ENCODE measurements at places on chromosomes 4 and X.

DNA sequence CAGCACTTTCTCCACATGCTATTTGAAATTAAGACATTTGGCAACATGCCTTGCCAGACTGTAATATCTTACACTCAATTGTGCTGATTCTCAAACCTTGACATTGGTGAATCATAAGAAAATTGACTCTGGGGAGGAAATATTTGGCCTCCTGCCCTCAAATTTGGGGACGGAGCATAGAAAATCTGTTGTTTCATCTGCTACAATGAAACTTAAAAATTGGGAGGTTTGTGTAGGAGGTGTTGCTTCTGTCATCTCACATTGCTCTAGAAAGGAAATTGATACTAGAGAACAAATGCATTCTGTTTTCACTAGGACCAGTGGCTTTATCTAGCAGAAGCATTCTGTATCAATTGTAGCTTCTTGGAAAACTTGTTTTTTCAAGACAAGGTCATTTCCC, 5.3 kb downstream of the OCRL start:
- DNase-seq: no peak

GRCh38 chrX:153446636-153446936, 730 bp upstream of the TREX2 start:
- no peak for DNase-seq

DNA sequence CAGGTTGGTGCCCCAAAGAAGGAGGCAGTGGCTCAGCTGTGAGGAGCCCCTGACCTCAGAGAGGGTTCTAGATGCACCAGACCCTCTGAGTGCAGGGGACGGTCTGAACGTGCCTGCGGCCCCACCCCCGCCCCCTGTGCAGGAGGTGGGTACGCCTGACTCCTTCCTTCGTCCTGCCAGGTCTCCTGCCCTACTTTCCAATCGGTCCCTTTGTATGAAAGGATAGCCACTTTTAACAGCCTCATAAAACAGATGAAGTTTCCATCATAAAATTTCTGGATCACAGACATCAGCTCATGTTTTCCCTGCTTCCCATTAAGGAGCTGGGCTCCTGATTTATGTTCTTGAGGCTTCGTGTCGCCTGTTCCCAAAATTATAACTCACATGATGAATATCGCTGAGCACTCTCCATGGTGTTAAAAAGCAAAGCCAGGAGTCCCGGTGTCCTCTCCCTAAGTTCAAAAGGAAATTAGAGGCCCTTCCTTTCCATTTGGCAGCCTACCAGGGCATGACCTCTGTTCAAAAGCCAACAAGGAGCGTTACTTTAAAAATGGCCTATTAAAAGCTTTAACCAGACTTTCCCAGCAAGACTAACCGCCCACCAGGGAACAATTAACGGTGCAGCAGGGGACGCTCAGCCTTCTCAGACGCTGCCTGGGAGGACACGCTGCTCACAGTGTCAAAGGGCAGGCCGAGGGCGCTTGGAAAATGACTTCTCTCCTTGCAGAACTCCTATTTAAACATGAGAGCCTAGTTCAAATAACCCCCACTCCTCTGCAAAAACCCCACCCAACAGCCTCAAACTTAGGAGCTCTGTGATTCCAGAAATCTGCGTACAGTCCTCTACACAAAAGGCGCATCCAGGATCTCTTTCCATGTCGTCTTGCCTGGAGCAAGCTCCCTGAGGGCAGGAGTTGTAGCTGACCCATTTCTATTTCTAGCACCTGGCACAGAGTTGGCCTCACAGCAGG, 181.9 kb downstream of the AFAP1 start:
- no peak for DNase-seq

GRCh38 chr4:38056011-38056685, 96.0 kb downstream of the PTTG2 start:
- DNase-seq: no peak

- DNase-seq: no peak
These were observed 29.8 kb upstream of the STOX2 start for GRCh38 chr4:183875251-183875825.

DNA sequence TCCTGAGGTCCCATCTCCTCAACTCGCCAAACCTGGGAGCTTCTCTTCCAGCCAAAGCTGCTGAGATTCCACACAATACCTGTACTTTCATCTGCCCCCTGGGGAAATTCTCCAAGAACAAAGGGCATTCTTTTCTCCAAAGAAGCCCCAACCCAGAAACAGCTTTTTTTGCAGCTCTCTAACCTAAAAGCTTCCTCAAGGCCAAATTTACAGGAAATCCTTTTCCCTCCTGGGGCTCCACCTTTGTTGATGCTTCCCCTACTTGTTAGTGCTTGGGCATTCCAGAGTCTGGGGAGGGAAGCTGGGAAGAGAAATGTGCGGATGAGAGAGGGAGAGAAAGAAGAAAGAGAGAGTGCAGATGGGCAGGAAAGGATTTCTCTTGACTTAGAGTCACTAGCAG, 24.3 kb downstream of the ZBTB33 start:
- no peak for DNase-seq

GRCh38 chr4:189613207-189613606, 327.5 kb upstream of the FRG1 start:
- no peak for DNase-seq

DNA sequence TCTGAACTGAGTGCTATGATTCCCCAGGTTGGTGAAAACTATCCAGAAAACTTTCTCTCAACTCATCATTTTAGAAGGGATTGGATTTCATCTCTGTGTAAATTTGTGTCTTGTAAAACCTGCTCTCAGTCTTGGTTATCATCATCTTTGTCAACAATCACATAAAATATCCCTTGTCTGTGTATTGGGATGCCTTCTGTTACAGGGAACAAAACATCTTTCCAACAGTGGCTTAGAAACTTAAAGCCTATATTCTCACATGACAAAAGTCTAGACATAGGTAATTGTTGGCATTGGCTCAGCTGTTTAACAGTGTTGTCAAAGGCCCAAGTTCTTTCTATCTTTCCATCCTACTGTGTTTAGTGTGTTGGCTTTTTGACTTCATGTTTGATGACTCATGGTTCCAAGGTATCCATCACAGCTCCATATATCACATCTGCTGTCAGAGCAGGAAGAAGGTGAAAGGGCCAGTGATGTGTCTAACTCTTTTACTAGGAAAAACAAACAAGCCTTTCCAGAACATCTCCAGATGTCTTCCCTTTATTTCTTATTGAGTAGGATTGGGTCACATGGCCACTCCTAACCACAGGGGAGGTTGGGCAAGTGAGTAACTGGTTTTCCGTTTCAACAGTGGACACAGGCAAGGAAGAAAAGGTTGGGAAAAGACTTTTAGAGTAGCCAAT, 65.0 kb downstream of the PHEX start:
- DNase-seq: no peak

DNA sequence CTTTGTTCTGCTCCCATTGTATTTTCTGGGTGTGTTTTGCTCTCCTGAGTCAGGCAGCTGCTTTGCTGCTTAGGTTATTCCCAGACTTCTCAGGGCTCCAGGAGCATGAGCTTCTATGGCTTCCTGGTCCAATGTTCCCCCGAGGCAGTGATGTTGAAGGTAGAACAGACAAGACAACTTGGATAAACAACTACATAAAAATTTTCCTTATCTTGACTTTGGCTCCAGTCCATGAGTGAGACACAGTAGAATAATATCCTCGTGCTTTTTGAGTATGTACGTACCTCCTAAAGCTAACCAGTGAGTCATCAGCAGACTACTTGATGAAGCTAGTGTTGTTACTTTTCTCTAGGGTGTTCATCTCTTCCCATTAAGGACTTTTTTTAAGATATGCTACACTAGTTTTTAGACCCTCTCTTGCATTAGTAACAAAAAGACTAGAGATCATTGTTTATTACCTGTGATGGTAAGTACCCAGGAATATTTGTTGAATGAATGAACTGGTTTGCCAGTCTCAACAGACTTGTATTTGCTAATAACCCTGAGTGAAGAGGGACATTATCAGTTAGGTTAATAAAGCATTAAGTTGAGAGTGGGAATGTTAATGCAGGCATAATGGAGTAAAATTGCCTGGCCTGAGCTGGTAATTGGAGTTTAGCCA, 131.9 kb downstream of the FHIP1A start:
- DNase-seq: no peak

DNA sequence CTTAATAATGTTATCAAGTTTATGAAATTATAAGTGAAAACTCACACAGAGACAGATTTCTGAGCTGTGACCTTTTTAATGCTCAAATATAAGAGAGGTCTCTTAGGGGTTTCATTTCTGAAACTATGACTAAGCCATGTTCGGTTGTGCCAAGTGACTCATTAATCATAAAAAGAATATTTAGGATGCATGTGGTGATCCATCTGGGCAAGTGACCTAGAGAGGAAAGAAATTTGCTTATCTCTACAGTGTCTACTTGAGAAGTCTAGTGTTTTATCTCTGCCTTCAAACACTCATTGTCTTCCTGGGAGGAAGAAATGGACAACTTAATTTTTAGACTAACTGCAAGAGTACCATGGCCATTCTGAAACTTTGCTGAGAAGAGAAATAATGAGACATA, 545.3 kb upstream of the GRID2 start:
- no peak for DNase-seq

- no peak for DNase-seq
These were observed 202.1 kb downstream of the PTTG2 start for GRCh38 chr4:38162240-38162784.

DNA sequence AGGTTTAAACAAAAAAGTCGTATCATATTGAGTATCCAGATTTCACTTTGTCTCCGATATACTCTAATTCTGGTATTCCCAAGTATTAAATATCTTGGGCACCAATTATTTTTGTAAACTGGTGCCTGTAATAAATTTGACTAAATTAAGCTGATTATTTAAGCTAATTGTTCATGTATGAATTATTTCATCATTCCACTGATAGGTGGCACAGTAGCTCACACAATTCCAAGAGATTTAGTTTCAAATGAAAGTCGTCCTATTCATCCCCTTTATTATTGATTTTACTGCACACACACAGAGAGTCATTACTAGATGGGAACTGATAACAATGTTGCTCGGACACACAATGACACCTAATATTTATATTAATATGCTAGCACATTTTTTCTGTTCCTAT, 432.4 kb downstream of the DMD start:
- no peak for DNase-seq

- DNase-seq: no peak
These were observed 279.1 kb upstream of the NRK start for GRCh38 chrX:105543283-105543682.

DNA sequence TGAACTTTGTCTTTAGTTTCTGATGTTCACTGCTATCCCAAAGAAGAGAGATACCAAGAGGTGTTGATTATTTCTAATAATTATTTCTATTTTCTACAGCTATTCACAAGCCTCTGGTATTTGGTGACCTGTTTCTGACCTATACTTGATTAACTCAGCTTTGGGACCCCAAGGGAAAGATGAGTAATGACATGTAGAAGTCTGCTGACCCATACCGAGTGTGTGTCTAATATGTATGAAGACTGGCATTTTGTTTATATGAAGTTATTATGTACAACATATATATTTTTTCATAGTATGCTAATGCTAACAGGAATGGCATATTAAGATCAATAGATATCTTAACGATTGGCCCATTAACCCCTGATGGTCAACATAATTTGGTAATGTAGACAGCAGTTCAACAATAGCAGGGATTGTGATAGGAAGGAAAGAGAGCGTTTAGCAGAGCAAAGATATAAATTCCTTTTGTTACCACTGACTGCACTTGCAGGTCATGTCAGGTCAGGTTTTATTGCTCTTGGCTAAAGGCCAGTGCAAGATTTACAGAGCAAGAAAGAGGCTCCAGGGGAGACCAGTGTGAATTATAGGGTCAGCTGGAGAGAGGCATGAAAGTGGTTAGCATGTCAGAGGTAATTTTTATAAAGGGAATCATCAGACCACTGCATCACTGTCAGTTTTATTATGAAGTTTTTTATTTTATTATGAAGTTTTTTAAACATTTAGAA, 94.7 kb upstream of the DIPK2B start:
- DNase-seq: no peak

- no peak for DNase-seq
These were observed 168.1 kb downstream of the GLRA2 start for GRCh38 chrX:14697451-14697850.

- no peak for DNase-seq
These were observed 120.7 kb upstream of the TRIM2 start for GRCh38 chr4:153083447-153083947.

DNA sequence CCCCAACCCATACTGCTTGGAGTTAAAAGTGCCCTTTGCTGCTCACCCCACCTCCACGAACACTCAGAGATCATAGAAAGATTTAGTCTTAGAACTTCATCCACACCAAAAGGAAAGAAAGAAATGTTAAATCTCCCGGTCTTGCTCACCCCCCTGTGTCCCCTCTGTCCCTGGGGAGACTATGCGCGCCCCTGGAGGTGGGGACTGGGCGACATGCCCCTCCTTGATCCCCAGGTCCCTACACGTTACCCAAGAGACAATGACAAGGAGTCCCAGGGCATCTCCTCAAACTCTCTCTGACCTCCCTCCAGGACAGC, 620 bp downstream of the ITM2A start:
- no peak for DNase-seq

DNA sequence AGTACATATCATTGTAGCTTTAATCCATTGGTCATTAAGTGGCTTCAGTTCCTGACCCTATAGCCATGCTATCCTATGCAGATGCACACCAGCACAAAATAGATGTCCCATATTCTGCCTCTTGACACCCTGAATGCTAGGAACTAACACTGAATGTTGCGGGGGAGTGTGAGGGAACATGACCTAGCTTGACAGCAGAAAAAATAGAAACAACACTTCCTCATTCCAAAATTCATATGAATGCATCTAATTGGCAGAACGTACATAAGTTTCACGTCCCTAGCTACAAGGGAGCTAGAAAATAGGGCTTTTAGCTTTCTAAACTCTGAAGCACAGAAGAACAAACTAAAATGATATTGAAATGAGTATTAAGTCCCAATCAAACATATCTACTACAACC, 14.4 kb upstream of the DCAF8L1 start:
- DNase-seq: no peak

- no peak for DNase-seq
These were observed 44.7 kb downstream of the SCD5 start for GRCh38 chr4:82753725-82754410.

- DNase-seq: no peak
These were observed 29.6 kb upstream of the DCAF8L1 start for GRCh38 chrX:28010875-28011274.

- no peak for DNase-seq
These were observed 127.7 kb downstream of the IRF2 start for GRCh38 chr4:184346682-184347081.

DNA sequence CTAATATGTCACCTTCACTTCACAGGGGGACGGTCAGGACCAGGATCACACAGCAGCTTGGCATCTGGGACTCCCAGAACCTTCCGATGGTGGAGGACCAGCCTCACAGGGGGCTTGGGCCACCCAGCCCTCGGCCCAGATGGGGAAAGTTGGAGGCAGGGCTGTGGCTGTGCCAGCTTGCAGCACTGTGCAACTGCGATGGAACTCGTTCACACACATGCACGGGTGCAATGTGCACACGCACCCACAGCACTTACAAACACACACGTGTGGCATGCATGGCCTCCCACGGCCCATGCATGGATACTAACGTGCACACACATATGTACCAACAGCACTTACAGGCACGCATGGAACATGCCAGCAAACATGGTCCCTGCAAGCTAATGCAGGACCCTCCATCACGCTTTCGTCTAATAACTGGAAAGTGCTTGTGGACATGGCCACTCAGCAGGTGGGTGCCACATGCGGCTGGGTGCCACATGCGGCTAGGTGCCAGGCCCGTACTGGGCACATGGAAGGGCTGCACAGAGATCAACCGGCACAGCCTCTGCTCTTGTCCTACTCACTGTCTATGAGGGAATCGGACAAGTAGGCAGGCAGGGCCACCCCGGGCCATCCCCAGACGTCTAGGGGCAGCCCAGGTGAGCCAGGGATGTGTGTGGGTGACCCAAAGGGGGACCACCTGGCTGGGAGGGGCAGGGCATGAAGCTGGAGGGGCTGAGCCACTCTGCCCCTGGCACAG, 63.2 kb downstream of the ADRA2C start:
- no peak for DNase-seq

GRCh38 chr4:43224559-43224958, 332.0 kb downstream of the GRXCR1 start:
- DNase-seq: no peak

Measured in activated CD4-positive, CD25-positive, alpha-beta regulatory T cell (primary cell).